NCI-H1092 (cell line): ENCODE measurements at places on chromosomes 11 and 22.

DNA sequence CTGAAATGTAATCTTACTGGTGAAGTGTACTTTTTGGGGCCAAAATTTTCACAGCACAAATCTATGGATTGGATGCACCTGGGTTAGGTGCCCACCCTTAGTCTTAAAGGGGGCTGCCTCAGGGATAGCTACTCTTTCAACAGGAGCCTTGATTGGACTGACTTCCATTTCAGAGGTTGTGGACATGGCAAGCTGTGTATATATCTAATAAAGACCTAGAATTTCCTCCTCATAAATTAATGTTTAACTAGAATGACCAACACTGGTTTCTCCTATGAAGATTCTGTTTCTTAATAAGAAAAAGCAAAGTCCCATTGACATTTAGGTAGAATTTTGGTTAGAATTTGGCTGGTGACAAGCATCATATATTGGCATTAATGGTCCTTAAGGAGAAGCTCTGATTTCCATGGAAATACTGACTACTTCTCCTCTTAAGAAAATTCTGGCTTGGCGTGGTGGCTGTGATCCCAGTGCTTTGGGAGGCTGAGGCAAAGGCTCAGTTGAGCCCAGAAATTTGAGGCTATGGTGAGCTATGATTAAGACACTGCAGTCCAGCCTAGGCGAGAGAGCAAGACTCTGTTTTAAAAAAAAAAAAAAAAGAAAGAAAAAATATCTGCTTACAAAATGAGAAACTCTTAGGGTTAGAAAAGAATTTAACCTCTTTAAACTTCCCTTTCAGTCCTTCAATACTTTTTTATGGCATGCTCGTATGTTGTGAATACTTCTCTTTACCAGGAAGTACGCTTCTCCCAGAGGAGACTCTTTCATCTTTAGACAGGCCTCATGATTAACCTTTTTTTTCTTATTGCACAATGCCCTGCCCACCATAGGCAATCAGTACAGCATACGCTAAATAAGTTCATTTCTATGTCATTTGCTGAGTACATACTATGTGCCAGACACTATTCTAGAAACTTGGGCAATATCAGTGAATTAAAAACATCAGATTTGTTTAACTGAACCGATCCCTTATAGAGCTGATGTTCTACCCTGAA is 77.2 kb downstream of the PRR5L start:
- DNase-seq, result no peak

GRCh38 chr11:62774407-62774806 is 3.2 kb downstream of the TAF6L start:
- no peak for DNase-seq

DNA sequence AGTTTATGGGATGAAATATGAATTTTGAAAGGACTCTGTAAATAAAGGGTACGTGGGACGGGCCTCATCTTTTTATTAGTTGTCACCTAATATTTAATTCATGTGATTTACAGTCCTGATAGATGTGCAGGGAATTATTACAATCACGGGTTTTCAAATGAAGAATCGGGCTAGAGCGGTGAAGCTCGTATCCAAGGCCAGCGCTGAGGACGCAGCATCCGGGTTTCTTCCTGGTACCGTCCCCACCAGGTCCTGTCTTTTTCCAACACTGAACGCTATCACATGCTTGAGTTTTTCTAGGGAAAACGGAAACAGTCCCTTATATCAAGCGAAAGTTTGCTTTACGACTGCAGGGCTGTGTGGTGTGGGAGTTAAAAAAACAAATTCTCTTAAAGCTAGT is 787 bp downstream of the SMDT1 start:
- DNase-seq, result peak; percentile 10

DNA sequence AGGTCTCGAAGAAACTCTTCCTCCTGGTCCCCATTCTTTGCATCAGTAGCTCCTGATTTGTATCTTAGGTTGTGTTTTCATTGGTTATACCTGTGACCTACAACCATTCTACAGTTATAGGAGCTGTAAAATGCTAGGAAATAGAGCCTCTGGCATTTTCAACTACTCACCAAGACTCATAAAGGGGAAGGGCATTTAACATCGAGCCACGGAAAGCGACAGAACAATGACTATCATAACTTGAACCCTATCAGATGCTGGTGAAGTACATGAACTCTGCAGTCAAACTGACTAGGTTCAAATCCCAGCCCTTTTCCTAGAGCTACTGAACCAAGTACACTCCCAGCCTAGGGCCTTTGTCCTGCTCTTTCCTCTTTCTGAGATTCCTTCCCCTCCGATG is 588.0 kb downstream of the SOX6 start:
- DNase-seq, result no peak

GRCh38 chr11:23423104-23423503 is 562.8 kb upstream of the CCDC179 start:
- DNase-seq, result no peak

DNA sequence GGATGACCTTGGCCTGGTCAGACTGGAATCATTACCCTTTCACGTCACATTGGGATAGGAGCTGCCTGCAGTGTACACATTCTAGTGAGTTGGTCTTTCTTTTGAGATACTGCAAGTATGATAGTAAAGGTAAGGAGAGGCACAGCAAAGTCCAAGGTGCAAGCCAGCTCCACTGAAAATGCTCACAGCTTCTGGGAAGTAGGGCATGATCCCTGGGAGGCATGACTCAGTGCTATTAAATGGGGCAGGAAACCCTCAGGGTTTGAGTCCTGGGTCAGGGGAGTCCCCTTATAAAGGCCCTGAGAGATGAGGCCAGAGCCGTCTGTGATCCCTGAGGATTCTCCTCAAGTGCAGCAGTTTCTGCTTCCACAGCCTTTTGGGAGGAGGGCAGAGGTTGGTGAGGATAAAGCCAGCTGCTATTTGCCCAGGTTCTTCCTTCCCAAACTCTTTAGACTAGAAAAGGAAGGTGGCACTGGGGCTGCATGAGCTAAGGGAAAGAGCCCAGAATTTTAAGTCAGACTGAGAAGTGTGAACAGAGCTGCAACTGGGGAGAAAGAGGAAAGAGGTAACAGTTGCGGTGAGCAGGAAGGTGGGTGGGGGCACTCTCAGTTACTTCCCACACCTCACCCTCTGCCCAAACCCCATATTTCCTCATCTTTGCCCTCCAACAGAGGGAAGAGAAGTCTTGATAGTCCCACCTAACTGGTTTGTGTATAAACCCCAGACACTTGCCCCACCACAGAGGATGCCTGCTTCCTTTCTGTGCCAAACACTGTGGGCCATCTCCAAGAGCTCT is 14.4 kb upstream of the OR52K1 start:
- DNase-seq, result no peak

- no peak for DNase-seq
These were observed 592.9 kb downstream of the TBC1D22A start for GRCh38 chr22:47355388-47355725.

GRCh38 chr11:9008661-9009060 is 4.9 kb upstream of the NRIP3 start:
- no peak for DNase-seq

- DNase-seq, result no peak
These were observed 182.7 kb upstream of the SNX19 start for GRCh38 chr11:131099013-131099412.

GRCh38 chr22:34973926-34974325 is 92.0 kb upstream of the ISX start:
- no peak for DNase-seq

DNA sequence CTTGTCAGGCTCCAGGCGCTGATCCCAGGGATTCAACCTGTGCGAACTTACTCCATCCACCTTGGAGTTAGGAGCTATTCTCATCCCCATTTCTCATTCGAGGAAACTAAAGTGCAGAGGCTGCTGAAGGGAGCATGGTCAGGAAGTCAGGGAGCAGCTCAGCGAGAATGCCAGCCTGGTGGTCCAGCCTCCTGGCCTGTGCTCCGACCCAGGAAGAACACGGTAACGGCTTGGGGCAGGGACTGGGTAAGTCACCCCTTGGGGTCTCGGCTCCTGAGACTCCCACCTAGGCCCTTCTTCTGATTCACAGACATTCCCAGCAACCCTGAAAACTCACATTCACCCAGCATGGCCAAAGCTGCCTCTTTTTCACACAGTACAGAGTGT is 132.8 kb downstream of the CRYBB2 start:
- no peak for DNase-seq

GRCh38 chr11:113730887-113731726 is 25.0 kb upstream of the TMPRSS5 start:
- peak; percentile 54 for DNase-seq

- no peak for DNase-seq
These were observed 11.2 kb upstream of the MS4A6E start for GRCh38 chr11:60315871-60316270.

GRCh38 chr11:128342511-128343134 is 244.7 kb downstream of the ETS1 start:
- DNase-seq, result peak; percentile 77

- DNase-seq, result no peak
These were observed 377.1 kb downstream of the DCDC1 start for GRCh38 chr11:30992513-30992849.

DNA sequence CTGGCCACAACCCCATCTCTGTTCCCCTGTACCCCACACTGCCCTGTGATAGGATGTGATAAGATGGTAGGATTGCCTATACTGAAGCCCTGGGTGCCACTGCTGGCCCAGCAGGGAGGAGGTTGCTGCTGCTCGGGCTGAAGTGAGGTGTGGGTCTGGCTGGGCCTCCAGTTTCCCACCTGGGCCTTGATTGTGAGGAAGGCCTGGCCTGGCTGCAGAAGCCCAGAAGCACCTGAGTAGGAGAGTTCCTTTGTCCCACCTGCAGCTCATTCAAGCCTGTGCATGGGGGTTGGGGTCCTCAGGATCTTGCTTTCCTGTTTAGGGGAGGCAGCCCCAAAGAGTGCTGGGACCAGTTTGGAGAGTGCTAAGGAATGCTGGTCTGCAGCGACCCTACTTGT is 3.3 kb downstream of the ST3GAL4 start:
- no peak for DNase-seq

- no peak for DNase-seq
These were observed 4.3 kb downstream of the VPREB1 start for GRCh38 chr22:22248878-22249277.

- DNase-seq, result no peak
These were observed at the start of gene F2 for GRCh38 chr11:46719048-46719542. TSS of gene F2 (plus strand) at chr11:46719213. CDS start at chr11:46719236, 23 bp downstream.

- peak; percentile 14 for DNase-seq
These were observed 21.0 kb downstream of the LMO1 start for GRCh38 chr11:8242499-8243280.
